Naive B cell (primary cell): ENCODE measurements at places on chromosomes 3 and 15.

DNA sequence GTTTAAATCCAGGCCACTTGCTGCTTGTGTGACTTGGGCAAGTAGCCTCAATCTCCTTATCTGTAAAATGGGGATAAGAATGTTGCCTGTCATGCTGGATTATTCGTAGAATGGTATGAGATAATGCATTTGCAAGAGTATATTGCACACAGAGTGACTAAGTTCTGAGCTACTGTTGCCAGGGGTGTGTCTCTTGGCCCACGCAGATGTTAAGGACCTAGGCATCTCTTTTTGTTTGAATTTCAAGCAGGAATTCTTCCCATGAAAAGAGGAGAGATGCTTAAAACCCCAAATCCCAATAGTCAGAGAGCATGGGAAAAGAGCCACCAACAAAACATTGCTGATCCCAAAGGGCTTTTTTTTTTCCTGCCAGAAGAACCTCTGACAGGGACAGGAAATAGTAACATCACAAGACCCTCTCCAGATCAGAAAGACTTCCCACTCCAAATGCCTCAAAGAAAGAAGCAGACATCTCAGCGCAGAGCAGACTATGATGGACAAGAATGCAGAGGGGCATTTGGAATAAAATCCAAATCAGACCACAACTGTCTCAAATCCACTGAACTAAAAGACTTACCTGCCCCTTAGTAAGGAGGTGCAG, 90.5 kb downstream of the MRPL46 start:
- DNase-seq, result no peak

GRCh38 chr3:149280671-149281349, 52.6 kb downstream of the TM4SF18 start:
- DNase-seq, result no peak

DNA sequence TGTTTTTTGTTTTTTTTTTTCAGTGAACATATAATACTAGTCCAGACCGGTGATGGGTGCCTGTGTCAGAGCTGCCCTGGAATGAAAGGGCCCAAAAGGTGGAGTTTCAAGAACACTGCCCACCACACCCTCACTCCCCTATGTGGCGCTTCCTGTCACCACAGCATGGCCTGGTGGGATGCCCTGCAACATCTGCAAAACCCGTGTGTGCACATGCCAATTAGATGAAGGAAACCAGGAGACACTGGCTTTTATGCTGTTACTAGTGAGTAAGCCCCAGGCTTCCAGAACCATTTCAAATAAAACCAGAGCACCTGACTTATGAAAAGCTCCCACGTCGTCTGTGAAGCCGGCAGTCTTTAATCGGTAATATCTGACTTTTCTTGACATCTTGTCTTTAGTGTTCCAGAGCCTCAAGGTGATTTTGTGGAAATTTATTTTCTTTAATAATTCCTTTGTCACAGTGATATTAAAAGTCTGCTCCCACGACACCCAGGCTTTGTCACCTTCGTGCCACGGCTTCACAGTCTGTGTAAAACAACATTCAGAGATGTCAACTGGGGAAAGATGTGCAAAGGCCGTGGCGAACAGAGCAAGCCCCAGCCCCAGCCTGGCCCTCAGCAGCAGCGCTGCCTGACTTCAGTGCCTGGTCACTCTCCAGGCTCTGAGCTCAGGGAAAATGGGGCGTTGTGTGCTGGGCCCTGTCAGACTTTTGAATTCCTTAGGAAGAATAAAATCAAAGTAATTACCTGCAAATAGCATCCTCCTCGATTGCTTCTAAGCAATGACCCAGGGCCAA, 6.4 kb downstream of the CFAP92 start:
- no peak for DNase-seq

GRCh38 chr3:178002113-178002512, 534.1 kb upstream of the KCNMB2 start:
- DNase-seq, result no peak

DNA sequence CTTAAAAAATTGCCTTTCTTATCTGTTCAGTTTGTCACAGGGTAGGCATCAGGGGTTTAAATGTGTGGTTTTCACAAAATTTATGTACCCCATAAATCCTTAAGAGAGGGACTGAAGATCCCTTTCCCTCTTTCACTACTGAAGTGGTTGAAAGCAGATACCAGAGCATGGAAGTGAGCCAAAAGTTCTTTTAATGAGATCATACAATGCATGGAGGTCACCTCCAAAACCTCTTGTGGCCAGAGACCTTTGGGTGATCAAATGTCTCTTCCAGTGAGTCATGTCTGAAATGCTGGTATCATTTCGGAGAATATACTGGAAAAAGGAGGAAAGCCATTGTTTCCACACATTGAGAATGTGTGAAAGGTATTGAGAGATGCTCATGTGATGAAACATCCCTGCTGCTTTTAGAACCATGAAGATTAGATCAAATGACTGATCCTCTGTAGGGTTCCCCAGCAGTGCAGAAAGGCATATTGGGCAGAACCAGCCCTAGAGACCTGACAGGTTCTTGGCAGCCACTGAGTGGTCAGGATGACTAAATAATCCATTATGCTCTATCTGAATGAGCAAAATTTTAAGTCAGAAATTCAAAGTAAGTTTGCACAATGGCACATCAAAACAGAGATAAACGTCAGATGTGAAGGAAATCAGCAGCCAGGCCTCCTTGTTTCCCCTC, 165.8 kb upstream of the SLC2A2 start:
- DNase-seq, result no peak

GRCh38 chr15:33468740-33469139, 158.0 kb downstream of the RYR3 start:
- no peak for DNase-seq

DNA sequence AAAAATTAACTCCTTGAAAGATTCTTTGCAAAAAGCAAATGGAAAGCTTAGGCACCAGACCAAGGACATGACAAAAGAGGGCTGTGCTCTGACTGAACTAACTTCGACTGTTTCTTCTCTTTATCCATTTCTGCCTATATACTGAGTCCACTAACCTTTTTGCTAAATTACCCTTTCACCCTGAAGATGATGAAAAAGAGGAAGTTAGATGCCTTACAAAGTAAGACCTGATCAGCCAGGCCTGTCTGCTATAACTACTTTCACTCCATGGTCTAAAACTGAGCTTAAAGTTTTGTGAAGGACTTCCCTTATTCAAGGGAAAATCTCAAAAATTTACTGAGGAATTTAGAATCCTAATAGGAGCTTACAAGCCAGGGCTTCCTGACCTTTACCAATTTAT, 6.2 kb upstream of the IGSF10 start:
- peak; percentile 31 for DNase-seq

DNA sequence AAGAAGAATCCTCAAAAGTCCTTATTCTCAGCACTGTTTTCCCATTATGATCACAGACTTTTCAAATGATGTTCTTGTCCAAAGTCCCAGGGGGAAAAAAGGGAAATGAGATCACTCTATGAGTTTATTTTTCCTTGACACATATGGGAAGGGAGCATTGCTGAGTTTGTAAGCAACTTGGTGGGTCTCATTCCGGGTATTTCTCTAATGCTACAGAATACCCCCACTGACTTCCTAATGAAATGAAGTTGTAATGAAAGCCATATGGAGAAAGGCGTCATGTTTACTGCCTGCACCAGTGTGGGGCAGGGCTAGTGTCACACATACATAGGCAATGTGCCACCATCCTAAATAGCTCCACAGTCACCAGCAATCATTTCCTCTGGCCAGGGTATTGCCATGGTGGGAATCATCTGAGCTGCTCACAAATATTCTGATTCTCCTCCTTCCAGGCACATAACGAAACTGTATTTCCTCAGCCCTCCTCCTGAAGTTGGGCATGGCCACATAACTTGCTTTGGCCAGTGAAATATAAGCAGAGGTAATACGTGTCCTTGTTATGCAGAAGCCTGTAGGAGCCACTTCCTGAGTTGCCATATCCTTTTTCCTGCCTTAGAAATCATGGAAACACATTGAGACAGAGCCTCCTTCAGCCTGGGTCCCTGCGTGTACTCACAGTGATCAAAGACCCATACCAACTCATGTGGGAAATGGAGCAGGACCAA, 41.0 kb upstream of the C15orf61 start:
- no peak for DNase-seq

- no peak for DNase-seq
Measured at GRCh38 chr3:8668216-8668615, 23.6 kb upstream of the SSUH2 start.
